ENCODE measurements at places on chromosomes 11 and 22.

DNA sequence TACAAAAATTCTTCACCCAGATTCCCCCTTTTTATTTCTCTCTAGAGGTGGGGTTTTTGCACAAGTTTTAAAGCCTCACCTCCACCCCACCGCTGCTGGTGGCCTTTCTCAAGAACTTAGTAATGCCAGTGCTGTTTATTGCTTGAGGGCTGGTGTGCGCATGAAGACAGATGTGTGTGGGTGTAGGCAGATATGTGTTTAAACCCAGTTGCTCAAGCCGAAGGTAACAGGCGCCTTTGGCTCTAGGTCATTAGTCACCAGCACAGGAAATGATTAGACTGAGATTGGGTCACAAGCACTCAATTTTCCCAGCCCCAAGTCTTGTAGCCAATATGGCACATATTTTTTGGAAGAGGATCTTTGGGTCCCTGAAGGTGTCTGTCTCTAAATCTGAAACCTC is 2.7 kb upstream of the CLMP start:
- no peak for DNase-seq

DNA sequence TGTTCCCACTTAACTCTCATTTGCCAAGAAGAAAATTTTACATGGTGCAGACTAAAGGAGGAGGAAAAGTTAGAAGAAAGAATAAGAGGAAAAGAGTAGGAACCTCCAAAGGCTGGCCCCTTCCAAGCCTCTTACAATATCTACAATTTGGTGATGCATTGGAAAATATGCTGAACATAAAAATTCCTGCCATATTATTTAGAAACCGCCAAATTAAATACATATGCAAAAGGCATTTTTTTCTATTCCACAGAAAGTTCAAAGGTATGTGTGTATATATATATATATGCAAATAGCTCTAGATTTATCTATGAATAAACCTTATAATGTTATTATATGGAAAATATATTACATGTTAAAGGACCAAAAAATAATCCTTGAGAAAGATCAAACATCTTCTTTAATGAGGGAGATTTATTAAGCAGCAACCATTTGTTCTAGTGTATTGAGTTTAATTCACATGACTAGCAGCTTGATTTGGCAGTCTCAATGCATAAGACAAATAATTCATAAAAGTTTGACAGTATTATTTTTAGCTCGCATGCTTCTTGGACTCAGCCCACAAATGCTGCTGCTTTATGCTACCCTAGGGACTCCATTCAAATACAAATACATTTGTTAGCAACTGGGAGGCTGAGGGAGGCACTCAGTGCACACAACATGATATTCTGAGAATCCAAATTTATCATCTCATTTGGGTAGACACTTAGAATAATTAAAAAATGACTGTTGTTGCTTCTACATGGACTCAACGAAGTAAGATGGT is 184.9 kb downstream of the SBF2 start:
- no peak for DNase-seq

DNA sequence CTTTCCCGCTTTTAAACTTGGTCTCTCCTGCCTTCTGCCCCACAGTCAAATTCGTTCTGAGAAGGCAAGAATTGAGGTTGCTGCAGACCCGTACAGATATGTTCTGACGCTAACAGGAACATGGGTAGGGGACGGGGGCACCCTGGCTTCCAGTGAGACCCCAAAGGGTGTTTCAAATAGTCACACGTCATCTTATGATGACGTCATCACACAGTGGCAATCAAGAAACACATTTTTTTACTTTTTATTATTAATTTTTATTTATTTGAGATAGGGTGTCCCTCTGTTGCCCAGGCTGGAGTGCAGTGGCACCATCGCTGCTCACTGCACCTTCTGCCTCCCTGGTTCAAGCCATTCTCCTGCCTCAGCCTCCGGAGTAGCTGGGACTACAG is 22.9 kb upstream of the TESMIN start:
- DNase-seq = no peak

- no peak for DNase-seq
Observed at GRCh38 chr11:130612291-130612851, 163.9 kb downstream of the ADAMTS15 start.

DNA sequence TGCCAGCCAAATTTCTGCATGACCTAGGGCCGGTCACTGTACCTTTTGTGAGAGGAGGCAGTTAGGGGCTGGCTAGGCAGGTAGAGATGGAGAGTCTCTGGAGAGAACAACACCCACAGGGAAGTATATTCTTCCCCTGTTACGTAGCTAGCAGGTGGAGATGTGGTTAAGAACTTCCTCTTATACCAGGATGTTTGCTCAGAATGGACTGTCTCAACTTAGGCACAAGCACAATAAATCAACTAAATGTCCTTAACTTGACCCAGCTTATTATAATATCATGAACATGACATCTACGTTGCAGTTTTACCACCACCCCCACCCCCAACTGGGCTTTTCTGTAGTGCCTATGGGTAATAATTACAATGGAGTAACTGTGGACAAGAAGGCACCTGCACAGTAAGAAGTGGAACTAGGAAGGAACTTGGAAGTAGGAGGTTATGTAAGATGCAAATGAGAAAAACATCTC is 60.7 kb upstream of the MPEG1 start:
- no peak for DNase-seq

GRCh38 chr22:47748957-47749356 is 986.5 kb downstream of the TBC1D22A start:
- DNase-seq = no peak

- no peak for DNase-seq
Observed at GRCh38 chr11:77821349-77821851, 456 bp downstream of the AAMDC start.

DNA sequence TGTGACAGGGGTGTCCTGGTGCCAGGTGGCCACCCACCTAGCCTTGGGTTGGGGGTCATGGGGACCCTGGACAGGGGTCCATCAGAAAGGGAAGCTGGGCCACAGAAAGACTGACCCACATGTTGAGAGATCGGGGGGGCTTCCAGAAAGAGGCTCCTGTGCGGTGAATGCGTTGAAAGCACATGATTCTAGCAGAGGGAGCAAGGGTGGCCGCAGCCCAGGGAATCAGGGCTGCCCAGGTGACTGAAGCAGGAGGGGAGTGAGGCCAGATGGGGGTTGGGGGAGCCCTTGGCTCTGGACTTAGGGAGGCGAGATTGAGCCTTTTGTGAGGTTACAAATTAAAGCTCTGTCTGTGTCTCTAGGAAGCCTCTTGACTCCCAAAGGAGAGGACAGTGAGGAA is 80.7 kb downstream of the MORC2 start:
- no peak for DNase-seq

- no peak for DNase-seq
Observed at GRCh38 chr11:72730737-72731136, 21.5 kb downstream of the ARAP1 start.

DNA sequence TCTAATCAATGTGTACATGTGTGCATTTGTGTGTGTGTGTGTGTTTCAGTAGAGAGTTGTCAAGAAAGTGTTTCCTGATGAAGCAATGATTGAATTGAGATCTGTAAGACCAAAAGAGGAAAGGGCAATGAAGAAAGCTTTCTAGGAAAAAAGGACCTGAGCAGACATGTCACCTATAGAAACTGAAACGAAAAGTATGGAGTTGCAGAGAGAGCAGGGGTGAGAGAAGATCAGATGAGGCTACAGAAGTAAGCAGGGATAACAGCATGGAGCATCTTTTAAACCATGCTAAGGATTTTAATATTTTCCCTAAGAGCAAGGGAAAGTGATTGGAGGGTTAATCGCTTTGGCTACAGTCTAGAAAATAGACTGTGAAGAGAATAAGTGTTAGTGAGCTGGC is 1459.4 kb upstream of the TENM4 start:
- no peak for DNase-seq

DNA sequence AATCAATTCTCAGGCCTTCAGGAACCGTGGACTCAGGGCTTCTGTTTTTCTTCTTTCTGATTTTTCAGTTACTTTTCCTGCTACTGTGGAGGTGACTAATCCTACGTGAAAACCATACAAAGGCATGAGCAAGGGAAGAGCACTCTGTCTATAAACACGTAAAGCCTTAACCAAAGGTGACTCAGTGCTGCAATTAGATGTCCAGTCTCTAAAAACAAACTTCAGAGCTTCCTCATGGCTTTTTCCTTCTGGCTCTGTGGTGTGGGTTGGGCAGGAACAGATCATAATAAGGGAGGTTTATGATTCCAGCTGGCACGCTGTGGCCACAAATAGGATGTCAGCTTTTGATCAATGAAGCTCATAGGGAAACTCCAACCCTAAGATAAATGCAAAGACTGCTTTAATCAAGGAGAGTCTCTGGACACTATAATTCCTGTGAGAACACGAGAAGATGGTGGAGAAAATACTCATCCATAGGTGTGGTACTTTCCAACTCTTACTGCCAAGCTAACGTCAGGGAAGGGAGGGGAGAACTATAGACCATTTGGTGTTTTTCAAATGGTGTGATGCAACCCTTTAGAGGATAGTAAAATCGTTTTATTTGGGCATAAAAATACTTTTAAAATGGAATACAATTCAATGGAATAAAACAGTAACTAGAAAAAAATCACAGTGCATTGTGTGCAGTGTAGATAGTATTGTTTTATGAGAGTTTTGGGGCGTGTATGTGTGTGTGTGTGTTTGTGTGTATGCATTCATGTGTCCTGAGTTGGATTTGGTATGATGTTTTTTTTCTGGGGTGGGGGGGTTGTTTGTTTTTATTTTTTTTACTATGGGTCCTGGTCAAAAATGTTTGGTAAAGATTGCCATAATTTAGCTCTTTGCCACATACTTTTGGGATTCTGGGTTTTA is at the start of gene NXPE2:
Gene NXPE2, plus strand, starts transcription at position 403 of the 912 bp plus-strand sequence. Its CDS starts 49 bp downstream, at position 452.
- no peak for DNase-seq

DNA sequence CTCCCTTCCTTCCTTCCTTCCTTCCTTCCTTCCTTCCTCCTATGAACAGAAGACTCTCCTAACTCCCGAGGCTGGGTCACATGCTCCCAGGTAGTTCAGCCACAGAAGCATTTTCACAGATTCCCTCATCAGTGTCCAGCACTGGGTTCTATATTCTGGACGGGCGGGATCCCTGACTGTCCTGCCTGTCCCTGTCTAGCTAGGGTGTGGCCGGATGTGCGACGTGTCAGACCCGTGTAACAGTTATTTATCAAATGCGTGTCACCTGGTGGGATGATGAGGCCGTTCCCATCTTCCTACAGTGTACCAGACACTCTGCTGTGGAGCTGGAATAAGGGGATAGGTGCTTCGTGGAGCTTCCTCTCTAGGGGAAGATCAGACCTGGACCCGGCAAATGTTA is 901.0 kb downstream of the BRD1 start:
- no peak for DNase-seq

DNA sequence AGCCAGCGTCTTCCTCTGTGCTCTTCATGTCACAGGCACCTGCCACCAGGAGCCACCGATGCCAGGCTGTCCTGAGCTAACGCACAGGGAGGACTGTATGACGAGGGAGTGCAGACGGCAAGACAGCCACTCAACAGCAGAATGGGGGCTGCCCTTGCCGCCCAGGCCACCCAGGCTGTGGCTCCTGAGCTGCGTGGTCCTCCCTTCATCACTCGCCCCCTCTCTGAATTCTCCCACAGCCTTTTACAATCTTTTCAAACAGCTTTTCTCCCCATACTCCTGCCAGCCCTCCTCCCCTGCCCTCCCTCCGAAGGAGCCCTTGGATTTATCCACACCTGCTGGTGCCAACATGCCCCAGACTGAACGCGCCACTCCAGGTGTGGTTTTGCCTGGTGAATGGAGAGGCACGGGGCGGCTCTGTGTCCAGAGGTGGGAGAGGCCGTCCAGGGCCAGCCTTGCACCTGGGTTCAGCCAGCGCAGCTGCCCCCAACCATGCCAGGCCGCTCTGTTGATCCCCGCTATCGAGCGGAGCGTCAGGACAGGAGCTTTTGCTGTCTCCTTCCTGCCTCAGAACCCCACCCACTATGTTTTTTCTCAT is 22.0 kb downstream of the OVOL1 start:
- no peak for DNase-seq

DNA sequence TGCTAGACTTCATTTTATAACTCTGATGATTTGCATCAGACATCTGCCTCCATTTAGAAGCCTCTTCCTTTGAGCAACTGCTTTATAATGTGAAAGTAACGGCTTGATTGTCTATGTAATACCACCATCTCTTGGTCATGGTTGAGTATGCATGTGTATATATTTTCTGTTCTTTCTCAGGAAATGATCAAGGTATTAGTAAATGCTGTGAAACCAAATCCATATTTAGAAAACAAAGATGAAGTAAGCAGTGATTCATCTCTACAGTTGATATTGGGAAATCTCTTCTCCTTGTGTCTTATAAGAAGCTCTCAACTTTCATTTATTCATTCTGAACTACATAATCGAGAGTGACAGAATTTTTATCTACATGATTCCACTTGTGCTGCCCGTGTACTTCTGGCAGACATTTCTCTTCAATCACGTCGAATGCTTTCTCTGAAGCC is 104.6 kb upstream of the ANO3 start:
- DNase-seq = no peak

DNA sequence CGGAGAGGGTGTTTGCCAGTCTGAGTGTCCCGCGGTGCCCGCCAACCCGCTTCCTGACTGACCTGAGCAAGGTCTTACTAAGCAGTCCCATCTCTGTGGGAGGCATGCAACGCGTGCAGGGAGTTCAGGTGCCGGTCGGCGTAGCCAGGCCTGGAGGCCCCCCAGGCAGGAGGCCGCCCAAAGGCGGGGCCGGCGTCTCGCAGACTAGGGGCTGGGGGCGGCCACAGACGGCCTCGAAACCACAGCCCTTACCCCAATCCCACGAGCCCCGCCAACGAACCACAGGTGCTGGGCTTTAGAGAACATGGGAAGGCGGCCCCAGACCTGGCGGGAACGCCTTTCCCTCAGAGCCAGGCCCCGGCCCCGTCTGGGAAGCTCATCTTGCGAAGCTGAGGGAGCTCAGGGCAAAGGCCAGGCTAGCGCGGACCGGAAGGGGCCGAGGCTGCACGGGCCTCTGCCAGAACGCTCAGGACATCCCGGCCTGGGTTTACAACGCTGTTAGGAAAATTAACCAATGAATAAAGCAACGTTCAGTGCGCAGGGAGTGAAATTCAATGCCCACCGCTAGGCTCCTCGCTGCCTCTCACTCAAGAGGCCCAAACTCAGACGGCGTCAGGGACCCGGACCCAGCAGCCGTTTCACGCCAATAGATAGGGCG is 2.1 kb upstream of the MTFP1 start:
- peak; percentile 63 for DNase-seq

- DNase-seq = no peak
Observed at GRCh38 chr11:60910281-60910687, 3.7 kb upstream of the TMEM109 start.
